Mucosa of gallbladder (tissue), 1 donor: ENCODE measurements at places on chromosomes 5 and 9.

DNA sequence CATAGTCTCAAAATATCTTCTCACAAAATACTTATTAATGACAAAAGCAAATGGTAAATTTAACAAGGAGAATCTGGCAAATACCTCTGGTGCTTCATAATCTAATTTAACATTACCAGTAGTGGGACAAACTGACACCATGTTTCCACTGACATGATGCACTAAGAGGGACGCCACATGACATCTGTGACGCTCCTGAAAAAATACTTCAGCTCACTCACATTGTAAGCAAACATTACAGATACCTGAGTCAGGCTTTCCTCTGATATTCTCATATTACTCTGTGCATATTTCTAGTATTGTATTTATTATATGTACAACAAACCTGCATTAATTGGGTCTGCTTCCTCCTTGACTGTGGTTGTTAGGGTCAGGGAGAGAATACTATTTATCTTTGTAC lies 56.7 kb upstream of the OSMR start:
- DNase-seq, result no peak

GRCh38 chr9:87515588-87516221 lies 18.0 kb downstream of the DAPK1 start:
- DNase-seq, result no peak

DNA sequence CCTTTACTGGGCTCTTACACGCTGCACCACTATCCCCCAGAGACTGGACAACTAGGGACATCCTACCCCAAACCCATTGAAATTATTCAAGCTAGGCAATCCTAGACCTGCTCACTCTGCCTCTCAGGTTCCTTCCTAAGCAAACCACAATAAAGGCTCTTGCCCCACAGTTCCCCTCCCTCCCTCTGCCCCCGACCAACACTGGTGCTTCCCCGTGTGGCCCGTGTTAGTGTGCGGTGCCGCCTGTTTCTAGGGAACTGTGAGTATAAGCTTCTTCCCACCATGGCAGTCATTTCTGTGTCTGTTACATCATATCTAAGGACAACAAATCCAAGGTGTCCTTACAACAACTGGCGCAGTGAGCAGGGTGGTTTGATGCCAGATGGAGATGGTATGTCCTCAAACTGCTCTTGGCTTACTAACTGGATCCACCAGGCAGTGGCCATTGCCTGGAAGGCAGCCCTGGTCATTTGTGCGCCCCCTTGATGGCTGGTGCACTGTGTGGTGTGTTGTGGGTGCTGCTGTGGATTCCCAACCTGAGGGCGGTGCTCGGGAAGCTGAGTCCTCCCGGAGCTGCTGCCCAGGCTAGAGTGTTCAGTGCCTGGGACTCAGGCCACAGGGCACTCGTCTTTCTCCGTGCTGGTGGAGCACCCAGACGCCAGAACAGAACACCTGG lies 8.4 kb upstream of the MXD3 start:
- DNase-seq, result no peak

DNA sequence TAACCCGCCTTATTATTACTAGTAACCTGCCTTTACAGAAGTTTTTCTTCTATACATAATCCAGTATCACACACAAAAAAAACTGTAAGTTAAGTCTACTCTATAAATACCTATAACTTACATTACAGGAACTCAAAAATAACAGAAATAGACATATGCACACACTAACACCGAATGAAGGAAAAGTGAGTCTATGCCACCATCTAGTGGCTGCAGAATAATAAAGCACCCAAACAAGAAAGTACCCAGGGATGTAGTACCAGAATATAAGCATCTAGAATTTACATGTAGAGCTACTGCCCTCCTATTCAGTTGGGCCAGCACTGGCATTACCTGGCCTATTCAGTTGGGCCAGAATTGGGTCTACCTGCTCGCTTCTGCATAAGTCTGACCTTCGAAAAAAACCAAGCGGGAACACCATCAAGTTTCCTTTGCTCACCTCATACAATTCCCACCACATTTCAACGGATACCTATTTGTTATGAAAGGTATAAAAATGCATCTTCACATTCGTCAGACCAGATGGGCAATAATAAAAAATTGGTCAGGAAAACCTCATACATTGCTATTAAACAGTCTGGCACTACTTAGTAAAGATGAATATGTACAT lies 4.0 kb upstream of the NIPSNAP3A start:
- peak; percentile 33 for DNase-seq

DNA sequence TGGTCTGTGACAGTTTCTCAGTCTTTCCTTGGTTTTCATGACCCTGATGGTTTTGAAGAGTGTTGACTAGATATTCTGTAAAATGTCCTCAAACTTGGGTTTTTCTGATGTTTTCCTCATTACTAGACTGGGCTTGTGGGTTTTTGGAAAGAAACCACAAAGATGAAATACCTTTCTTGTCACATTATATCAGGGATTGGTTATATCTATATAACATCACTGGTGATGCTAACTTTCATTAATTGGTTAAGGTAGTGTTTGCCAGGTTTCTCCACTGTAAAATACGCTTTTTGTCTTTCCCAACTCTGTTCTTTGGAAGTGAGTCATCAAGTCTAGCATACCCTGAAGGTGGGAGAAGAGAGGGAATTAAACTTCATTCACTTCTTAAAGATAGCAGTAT lies 3.3 kb upstream of the IL31RA start:
- no peak for DNase-seq

DNA sequence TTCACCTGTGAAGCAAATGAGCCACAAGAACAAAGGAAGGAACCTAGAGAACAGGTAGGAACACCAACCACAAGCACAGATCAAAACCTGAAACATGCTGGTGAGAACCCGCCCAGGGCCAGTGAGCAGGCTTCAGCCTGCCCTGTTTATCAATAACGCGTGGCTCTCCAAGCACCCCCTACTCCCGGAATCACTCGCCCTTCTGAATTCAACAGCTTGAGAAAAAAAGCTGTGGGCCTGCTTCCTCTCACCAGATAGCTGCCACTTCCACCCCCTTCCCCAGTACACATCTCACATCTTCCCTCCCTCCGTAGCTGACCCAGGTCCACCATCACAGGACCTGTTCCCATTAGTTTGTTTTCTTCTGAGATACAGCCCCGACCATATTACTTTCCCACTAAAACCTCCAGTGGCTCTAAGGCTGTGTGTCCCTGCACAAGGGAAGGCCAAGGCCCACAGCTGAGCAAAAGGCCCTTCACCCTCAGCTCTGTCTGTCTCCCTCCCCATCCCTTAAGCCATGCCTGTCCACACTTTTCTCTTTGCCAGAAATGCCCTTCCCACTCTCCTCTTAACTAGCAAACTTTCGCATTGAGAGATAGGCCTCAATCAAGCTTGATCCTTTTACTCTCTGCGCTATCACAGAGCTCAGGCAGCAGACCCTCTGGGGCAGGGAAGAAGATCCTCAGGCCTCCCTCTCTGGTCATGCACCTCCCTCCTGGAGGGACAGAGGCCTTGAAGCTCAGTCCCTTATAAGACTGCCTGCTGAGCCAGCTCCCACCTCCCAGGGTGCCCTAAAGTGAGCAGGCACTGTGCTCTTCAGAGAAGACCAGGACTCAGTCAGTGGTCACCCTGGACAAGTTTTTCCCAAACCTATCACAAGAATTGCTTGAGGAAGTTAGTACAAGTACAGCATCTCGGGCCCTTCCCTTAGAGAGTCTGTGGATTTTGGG lies 30.1 kb downstream of the B4GALT1 start:
- no peak for DNase-seq

DNA sequence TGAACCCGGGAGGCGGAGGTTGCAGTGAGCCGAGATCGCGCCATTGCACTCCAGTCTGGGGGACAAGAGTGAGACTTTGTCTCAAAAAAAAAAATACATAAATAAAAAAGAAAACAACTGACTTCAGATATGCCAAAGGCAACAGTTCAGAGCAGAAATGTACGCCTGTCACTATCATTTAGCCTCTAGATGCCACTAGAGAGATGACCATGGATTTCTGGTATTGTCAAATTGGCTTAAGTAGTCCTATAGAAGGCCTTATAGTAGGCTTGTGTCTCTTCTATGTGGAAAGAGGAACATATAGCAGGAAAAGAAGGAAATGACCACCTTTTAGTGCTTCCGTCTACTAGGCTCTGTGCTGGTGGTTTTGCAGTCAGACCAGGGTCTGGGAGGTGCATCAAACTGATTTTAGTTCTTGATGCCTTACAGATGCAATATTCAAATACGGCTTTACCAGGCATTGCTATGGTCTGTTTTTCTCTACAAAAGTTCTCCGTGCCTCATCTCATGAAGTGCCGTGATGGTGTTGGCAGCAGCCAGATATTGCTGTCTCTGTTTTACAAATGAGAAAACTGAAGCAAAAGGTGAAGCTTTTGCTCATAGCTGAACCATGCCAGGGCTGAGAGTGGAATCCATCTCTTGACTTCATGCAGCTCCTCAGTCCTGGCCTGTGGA lies 17.2 kb downstream of the AGXT2 start:
- no peak for DNase-seq

DNA sequence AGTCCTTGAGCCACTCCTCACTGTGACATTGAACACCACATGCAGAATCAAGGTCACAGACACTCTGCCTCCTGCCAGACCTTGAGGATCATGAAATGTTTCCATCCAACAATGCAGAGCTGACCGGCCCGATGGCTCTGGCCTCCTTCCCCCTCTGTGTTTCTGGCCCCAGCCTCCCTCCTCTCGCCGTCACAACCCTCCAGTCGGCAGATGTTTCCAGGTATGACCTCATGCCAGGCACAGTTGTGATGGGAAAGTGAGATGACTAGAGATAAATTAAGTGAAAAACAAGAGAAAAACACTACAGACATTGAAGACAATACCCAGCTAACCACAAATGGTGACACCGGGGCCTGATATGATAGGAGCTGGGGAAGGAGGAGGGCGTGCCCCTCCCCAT lies 9.8 kb downstream of the NTNG2 start:
- no peak for DNase-seq

GRCh38 chr9:110758201-110758600 lies 89.6 kb downstream of the MUSK start:
- no peak for DNase-seq

- DNase-seq, result peak; percentile 43
Measured at GRCh38 chr5:123505633-123506032, 6.3 kb upstream of the CSNK1G3 start.

DNA sequence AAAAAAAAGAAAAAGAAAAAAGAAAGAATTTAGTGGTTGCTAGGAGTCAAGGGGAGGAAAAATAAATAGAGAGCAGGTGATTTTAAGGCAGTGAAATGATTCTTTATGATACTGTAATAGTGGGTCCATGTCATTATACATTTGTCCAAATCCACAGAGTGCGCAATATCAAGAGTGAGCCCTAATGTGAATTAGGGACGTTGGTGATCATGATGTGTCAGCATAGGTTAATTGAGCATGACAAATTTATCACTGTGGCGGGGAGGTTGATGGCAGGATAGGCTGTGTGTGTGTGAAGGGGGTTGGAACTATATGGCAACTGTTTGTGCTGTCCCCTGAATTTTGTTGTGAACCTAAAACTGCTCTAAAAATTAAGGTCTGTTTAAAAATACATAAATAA lies 357.8 kb downstream of the ICE1 start:
- DNase-seq, result no peak

- no peak for DNase-seq
Measured at GRCh38 chr9:131174681-131175239, 49.4 kb downstream of the NUP214 start.

GRCh38 chr9:109765830-109766229 lies 14.2 kb upstream of the PALM2AKAP2 start:
- DNase-seq, result no peak

DNA sequence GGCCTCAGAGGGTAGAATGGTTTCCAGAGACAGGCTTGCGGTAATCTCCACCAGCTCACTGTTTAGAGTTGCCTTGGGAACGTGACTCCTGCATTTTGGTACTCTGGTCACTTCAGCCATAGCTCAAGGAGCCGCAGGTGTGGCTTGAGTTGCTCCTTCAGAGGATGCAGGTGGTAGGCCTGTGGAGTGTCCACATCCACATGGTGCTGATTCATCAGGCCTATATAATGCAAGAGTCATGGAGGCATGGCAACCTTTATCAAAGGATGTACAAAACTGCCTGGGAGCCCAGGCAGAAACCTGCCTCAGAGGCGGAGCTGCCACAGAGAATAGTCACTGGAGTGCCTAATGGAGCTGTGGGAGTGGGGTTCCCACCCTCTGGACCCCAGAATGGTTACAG lies 114.2 kb downstream of the ANXA1 start:
- DNase-seq, result no peak

DNA sequence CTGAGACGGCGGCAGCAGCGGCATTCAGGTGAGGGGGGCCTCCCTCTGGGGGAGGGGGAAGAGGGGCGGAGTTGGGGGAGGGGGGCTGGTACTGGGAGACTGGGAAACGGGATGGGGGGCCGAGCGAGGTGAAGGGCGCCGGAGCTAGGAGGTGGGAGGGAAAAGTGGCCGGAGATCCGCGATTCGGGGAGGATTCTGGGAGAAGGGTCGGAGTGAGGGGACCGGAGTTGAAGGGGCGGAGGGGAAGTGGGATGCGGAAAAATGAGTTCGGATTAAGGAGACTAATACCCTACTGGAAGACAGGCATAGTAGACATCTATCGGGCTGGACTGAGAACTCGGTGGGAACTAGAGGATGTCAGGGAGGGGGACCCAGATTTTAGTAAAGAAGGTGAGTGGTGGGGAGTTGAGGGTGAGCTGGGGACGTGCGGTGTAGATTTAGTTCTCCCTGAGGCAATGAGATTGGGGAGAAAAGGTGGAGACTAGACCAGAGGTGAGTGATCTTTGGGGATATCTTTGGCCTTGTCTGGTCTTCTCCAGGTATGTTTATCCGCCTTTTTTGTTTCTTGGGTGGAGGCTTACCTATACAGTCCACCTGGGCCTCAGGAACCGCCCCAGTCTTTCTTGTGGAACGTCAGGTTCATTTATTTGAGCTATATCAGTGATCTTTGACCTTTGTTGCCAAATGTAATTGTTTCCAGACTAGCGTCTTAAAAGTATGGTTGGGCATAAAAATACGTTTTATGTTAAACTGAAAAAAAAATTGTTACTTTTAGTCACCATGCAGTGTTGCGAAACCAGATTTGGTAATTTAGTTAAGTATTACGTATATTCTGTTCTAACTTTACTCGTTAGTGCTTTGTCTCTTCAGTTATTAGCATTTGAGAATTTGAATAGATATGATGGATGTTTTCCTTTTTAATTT lies 632 bp downstream of the UBAP1 start:
- DNase-seq, result peak; percentile 27

- no peak for DNase-seq
Measured at GRCh38 chr5:142404046-142404477, 79.2 kb upstream of the SPRY4 start.

- no peak for DNase-seq
Measured at GRCh38 chr5:132095424-132095972, 21.9 kb downstream of the CSF2 start.

GRCh38 chr9:109168170-109168569 lies 1.1 kb upstream of the FRRS1L start:
- no peak for DNase-seq
